ENCODE measurements at places on chromosomes 13 and 19.
A peak's percentile ranks its signal among the peaks of the same experiment; 100 is the strongest.

- no peak for DNase-seq
Observed at GRCh38 chr13:46565808-46566750, 13.1 kb downstream of the LRCH1 start.

DNA sequence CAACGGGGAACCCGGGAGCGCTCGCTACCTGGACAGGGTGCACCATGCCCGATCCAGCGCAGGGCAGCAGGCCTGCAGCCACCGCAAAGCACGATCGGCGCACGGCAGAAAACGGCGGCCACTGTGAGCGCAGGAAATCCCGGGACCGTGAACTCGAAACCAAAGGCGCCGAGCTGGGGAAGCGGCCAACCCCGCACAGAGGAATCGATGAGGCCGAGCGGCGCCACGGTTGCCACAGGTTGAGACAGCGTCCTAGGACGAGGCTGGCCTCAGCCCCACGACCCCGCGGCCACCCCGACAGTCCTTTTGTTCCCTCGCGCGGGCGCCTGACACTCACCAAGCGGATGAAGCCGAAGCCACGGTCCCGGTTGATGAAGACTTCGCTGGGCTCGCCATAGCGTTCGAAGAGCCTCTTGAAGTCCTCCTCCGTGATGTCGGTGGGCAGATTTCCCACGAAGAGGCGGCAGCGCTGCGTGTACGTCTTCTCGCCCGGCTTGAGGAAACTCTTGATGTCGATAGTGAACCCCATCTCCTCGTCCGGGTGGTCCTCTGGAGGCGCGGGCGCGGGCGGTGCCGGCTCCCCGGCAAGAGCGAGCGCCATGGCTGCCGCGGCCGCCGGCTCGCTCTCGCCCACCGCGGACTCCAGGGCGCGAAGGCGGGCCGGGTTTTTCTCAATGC lies 557 bp downstream of the PSPC1 start:
- DNase-seq, result peak; percentile 72

- DNase-seq, result no peak
Observed at GRCh38 chr13:113114511-113115362, 7.9 kb upstream of the F10 start.

- DNase-seq, result no peak
Observed at GRCh38 chr13:28306325-28306724, 168.0 kb downstream of the PAN3 start.

DNA sequence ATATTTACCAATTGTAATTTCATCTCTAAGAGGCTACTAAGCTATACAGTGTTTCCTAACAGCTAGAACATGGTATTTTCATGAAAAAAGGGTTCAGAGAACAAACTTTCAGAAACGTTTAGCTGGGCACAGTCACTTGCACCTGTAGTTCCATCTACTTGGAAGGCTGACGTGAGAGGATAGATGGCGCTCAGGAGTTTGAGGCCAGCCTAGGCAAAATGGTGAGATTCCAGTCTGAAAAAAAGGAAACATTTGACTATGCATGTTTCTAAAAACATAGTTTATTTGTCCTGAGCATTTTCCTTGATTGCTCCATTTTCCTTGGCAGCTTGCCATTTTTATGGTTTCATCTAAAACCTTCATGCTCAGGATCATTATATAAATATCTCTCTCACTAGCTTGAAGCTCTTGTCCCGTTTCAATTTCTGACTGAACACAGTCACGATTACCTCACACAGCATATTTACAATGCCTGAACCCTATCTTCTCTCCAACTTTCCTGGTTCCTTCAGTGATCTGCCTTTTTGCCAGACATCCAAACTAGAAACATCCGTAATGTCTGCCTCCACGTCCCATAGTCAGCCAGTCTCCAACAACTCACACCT lies 200.8 kb downstream of the RGCC start:
- no peak for DNase-seq

DNA sequence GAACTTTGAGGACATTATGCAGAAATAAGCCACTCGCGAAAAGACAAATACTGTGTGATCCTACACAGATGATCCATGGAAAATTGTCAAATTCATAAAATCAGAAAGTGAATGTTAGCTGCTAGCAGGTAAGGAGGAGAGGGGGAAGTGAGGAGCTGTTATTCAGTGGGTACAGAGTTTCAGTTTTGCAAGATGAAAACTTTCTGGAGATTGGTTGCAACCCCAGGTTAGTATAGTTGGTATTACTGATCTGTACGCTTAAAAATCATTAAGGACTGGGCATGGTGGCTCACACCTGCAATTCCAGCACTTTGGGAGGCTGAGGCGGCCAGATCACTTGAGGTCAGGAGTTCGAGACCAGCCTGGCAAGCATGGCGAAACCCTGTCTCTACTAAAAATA lies 17.9 kb downstream of the ZNF101 start:
- DNase-seq, result no peak

Measured in liver (tissue), 10 donors.